Stimulated activated CD4-positive, alpha-beta T cell treated with anti-CD3 and anti-CD28 coated beads, Interleukin-4, amount 100 ng/mL, for 48 hours (primary cell): ENCODE measurements at places on chromosomes 13 and 19.

DNA sequence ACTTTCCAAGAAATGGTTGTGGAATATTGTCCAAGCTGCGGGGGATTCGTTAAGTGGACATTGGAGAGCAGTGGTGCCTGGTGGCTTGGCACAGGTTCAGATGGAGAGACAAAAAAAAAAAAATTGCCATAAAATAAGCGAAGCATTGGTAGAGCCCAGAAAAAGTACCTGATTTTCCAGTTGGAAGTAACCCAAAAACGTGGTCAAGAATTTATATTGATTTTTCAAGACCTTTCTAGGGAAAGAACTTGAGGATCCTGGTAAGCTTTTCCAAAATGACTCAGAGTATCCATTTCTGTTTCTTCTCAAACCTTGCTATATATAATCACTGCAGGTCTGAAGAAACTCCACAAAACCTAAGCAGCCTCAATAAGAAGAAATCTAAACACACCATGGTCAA lies 94.6 kb downstream of the ING1 start:
- no peak for DNase-seq

DNA sequence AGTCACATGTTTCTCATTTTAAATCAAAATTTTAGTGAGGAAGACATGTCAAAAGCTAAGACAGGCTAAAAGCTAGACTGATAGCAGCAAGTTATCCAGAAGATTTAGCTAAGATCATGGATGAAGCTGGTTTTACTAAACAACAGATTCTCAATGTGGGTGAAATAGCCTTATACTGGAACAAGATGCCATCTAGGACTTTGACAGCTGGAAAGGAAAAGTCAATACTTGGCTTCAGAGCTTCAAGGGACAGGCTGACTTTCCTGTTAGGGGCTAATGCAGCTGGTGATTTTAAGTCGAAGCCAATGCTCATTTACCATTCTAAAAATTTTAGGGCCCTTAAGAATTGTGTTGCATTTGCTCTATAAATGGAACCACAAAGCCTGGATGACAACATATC lies 455.3 kb upstream of the SLC10A2 start:
- no peak for DNase-seq

DNA sequence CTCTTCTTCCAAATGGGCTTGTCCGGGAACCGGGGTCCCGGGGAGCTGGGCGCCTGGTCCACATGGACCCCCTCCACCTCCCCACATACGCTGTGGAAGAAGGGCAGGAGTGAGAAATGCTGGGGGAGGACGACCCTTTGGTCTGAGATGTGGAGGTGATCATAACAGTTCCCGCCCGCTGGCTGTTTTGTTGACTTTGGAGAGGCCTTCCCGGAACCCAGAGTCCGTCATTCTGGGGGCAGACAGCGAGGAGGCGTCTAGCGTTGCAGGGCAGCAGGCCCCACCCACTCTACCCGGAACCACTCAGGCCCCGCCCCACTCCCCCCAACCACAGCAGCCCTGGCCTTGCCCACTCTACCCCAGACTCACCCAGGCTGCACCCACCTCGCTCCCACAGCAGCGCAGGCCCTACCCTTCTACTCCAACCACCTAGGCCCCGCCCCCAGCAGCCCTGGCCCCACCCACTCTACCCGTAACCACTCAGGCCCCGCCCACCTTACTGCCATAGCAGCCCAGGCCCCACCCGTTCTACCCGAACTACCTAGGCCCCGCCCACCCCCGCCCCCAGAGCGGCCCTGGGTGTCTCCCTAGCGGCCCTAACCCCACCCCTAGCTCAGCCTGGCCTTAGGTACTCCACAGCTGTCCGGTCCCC lies 7.1 kb downstream of the GPR108 start:
- peak; percentile 64 for DNase-seq

- DNase-seq = peak; percentile 43
These were observed 30.0 kb downstream of the VAV1 start for GRCh38 chr19:6802336-6803035.

DNA sequence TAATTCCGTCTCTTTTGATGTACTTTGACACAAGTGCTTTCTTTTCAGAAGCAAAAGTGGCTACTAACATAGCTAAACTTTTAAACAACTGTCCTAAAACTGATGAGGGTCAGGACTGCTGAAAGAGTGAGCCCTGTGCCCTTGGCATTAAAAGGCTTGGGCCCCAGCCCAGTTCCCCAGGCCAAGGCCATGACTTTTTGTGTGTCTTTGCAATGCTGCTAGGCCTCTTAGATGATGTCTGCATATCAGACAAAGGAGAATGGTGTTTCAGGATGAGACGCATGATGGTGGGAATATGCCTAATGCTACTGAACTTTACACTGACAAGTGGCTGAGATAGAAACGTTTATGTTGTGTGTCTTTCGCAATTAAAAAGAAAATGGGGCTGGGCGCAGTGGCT lies 38.0 kb downstream of the SLC7A9 start:
- no peak for DNase-seq

DNA sequence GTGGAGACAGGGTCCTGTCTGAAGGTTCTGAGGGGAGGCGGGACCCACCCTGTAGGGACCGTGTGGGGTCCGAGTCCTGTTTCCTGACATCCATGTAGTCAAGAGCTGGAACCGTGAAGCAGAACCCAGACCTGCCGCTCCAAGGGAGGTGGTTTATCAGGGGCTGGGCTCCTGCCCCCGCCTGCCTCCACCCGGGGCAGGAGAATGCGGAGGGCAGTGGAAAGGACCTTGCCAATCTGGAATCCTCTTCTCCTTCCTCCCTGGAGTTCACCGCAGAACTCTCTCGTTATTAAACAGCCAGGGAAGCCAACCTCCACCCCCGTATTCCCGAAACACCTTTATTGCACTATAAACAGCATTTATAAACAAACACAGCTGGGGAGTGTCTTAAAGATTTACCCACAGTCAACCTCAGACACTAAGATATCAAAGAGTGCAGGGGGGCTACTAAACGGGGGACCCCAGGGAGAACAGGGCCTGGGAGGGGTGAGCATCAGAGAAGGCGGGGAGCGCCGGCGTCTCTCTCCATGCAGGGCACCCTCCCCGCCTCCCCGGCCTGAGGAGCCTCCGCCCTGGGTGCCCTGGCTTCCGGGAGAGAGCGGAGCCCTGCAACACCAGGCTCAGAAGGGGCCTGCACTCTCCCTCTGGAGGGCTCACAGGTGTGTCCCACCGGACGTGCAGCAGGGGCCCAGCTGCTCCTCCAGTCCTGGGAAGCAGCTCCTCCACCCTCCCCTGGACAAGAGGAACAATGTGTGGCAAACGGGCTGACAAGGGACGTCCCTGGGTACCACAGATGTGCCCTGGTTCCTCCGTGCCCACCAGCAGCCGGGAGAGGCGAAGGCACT lies 3.6 kb downstream of the C2CD4C start:
- DNase-seq = no peak

DNA sequence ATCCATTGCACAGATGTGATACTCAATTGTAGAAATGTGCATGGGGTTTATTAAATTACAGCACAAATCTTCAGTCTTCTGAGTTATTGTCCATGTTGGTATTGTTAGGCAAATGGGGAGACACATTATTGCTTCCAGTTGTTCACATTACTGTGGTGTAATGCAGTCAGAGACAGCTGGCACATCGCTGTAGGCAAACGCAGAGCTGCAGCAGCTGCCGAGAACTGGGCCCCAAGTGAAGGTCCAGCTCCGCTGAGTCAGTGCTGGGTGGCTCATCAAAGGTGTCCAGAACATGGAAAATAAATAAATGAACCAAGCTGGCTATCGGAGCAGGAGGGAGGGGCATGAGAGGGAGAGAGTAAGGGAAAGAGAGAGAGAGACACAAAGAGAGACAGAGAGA lies 299.1 kb upstream of the OBI1 start:
- DNase-seq = no peak

- no peak for DNase-seq
These were observed 16.3 kb upstream of the RNASEH2B start for GRCh38 chr13:50893211-50893852.

DNA sequence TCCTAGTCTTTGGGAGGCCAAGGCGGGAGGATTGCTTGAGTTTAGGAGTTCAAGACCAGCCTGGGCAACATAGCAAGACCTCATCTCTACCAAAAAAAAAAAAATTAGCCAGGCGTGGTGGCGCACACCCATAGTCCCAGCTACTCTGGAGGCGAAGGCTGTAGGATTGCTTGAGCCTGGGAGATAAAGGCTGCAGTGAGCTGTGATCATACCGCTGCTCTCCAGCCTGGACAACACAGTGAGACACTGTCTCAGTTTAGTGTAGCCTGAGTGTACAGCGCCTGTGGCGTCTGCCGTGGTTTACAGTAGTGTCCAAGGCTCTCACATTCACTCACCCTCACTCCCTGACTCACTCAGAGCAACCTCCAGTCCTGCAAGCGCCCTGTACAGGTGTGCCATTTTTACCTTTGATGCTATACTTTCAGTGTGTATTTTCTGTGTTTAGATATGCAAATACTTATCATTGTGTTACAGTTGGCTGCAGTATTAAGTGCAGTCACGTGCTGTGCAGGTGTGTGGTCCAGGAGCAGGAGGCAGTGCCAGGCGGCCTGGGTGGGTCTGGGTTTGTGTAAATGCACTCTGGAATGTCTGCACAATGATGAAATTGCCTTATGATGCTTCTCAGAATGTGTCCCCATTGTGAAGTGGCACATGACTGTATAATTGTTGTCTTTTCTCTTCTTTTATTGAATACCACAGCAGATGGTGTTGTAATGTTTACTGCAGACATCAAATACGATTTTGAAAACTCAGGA lies 36.1 kb upstream of the DCUN1D2 start:
- no peak for DNase-seq

DNA sequence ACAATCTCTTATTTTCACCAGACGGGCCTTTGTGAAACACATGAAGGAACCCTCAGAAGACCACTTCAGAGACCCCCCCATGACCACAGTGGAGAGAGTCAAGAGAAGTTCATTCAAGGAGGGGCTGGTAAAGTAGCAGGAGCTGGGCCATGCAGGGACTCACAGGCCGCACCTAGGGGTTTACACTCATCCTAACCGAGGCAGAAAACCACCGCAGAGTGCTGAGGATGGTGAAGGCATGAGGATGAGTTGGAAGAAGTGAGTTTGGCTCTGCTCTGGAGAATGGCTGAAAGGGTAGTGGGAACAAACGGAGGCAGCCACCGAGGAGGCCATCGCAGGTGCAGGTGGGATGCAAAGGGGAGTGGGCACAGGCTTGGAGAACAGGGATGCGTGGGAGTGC lies 1046.9 kb downstream of the UQCRFS1 start:
- no peak for DNase-seq

DNA sequence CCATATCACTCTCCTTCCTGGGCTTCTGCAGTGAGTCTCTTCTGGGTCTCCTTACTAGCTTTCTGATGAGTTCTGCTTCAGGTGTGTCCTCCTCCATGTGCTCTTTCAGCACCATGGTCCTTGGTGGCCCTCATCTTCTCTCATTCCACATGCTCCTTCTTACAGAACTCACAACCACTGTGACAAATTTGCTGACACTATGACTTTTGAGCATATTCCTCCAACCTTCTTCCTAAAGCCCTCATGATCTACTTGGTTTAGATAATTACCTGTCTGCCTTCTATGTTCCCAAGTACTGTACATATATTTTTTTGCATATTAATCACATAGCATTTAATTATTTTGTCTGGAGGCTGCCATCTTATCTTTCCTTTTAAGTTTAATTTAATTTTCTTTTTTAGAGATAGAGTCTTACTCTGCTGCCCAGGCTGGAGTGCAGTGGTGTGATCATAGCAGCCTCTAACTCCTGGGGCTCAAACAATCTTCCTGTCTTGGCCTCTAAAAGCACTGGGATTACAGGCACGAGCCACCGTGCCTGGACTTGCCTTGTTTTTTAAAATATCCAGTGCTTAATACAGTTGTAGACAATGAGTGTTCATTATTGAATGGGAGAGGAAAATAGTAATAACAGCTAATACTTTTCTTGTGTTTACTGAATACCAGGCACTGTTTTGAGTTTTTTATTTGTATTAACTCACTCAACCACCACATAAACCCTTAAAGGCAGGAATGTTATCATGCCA lies 23.5 kb upstream of the FAM216B start:
- DNase-seq = no peak

DNA sequence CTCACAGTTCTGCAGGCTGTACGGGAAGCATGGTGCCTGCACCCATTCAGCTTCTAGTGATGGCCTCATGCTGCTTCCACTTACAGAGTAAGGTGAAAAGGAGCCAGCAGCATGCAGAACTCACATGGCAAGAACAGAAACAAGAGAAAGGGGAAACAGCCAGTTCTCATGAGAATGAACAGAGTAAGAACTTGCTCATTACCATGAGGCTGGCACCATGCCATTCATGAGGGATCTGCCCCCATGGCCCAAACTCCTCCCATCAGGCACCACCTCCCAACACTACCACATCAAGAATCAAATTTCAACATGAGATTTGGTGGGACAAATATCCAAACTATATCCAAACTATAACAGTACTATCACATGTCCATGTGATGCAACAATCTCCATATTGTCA lies 72.1 kb downstream of the KATNAL1 start:
- no peak for DNase-seq

GRCh38 chr13:101681834-101682233 lies 229.4 kb downstream of the ITGBL1 start:
- no peak for DNase-seq

DNA sequence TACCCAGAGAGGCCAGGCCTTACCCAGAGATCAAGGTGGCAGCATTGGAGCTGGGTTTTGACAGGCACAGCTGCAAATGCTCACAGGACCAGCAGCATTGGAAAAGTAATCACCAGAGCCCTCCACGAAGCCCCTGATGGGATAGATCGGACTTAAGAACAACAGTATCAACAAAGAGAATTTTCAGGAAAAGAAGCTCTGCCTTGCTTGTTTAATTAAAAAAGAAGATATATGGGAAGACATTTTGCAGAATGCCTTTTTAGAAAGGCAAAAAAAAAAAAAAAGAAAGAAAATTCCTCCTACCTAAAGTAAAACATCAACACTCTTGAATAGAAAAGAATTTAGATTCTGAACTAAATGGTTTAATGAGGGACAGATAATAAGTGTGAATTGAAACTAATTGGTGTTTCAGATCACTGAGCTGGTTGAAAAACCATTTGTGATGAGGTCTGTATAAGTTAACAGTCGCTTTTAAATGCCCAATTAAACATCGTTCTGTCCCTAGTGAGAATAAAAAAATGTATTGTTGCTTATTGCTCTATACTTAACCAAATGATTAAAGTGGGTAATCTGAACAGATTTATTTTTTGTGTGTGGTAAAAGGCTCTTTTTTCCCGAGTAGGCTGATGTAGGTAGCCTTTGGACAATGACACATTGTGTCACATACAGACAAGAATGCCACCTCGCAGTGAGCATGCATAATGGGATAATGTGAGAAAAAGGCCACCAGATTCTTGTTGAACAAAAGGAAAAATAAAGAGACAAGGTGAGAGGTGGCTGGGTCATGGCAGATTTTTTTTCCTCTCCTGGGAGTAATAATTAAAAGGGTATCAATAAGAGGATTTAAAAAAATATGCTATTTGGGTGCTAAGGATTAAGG lies 93.0 kb upstream of the ARGLU1 start:
- DNase-seq = no peak

GRCh38 chr13:100480676-100481075 lies 107.9 kb downstream of the GGACT start:
- no peak for DNase-seq

GRCh38 chr13:40969169-40969901 lies 49.8 kb downstream of the ELF1 start:
- DNase-seq = peak; percentile 18
